ENCODE measurements at places on chromosomes 13 and 19.
A peak's percentile ranks its signal among the peaks of the same experiment; 100 is the strongest.

- peak; percentile 56 for DNase-seq
Measured at GRCh38 chr19:2309734-2310362, 1.9 kb upstream of the LINGO3 start.

DNA sequence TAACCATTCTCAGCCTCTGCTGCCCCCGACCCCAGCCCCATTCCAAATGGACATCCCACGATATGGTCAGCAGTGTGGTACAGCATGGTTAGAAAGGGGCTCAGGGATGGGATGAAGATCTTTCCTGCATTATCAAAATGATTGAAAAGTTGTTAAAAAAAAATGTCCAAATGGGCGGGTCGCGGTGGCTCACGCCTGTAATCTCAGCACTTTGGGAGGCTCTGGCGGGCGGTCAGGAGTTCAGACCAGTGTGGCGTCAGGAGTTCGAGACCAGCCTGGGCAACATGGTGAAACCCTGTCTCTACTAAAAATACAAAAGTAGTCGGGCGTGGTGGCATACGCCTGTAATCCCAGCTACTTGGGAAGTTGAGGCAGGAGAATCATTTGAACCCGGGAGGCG is 54.3 kb upstream of the ZNF254 start:
- DNase-seq = no peak

GRCh38 chr19:2290441-2291184 is 8.6 kb upstream of the PEAK3 start:
- DNase-seq = no peak

- peak; percentile 49 for DNase-seq
Measured at GRCh38 chr13:51230477-51231105, 8.4 kb downstream of the FAM124A start.

DNA sequence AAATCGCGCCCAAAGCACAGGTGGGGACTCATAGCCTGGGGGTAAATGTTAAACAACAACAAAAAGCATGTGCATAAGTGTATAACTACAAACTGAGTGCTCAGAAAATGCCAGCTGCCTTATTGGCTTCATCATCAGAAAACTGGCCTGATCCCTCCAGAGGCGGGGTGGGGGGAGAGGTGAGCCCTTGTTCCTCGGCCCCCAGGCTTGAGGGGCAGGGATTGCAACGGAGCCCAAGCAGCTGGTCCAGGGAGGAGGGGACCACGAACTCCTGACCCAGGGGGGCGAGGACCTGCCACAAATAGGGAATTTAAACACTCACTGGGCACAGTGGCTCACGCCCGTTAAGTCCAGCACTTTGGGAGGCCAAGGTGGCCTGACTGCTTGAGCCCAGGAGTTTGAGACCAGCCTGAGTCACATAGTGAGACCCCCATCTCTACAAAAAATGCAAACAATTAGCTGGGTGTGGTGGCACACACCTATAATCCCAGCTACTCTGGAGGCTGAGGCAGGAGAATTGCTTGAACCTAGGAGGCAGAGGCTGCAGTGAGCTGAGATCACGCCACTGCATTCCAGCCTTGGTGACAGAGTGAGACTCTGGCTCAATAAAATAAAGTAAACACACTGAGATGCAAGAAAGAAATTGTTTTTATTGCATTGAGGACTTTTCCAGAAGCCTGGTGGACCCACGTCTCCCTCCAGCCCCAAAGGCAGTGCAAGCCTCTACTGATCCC is 8.7 kb downstream of the SIRT6 start:
- DNase-seq = no peak

DNA sequence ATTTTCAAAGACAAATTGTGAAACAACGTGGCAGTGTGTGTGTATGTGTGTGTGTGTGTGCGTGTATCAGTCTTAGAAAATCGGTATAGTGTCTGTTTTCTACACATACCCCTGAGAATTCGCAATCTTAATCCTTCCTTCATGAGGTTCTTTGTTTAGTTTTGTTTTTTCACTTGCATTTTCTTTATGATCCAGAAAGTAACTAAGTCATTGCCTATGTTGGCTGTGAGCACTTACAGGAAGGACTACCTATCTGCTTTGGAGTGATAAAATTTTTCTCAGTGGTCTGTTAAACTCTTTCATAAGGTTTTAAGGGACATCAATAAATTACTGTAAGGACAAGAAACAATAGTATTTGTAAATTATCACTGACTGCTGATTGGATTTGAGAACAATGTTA is 1587.1 kb downstream of the PCDH9 start:
- no peak for DNase-seq

DNA sequence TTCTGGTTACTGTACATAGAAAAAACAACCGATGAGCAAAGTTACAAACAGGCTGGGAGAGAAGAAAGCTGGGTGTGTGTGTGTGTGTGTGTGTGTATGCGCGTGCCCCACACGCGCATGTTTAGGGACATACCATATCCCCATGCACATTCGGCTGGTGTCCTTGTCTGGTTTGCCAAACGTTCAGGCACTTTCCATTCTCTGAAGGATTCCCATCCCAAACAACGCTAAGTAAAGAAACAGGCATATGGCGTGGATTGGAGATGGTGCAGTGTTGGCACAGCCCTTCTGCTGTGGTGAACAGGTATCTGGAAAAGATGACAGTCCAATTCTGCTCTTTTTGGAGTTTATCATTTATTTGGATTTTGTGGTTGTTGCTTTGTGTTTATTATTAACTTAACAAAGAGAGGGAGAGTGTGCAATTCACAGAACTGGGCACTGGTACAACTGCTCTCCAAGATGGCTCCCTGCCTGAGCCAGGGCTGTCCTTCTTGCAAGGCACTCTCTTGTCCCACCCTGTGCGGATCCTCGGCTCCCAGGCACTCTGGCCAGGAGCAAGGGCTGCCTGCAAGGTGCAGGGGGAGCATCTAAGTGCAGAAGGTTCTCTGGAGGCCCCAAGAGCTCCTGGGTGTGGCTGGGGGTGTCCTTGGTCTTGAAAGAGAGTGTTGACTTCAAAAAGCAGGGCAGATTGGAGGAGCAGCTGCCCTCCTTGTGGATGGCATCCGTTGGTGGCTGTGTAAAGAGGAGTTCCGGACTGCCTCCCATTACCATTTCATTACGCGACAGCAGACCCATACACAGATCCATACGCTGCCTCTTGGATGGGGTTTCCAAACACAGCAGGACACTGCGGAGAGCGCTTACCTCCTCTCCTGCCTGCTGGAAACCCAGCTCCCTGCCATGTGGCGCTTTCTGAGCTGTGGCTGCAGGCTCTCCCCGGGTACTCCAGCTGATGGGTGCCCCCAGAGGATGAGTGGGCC is 263.1 kb downstream of the ZNF536 start:
- DNase-seq = no peak

DNA sequence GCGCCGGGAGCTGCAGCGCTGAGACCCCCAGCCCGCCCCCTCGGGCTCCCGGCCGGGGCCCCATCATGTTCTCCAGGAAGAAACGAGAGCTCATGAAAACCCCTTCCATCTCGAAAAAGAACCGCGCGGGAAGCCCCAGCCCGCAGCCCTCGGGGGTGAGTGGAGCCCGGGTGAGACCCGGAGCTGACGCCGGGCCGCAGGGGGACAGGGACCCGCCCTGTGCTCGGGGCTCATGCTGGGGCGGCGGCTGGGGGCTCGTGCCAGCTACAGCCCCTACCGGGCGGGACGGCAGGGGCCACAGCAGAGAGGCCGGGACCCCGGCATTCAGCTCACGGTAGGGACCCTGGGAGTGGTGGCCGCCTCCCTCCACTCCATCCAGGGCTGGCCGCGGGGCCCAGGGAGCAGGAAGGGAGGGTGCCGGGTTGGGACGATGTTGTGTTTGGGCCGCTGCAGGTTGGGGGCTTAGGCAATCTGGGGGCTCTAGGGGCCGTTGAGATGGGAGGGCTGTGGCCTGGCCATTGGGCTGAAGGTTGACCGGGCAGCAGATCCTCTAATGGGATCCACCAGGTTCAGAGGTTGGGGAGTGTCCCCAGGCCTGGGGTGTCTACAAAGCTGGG is 482 bp downstream of the ARHGAP45 start:
- no peak for DNase-seq

- DNase-seq = peak; percentile 18
Measured at GRCh38 chr19:32718286-32718685, 1.3 kb upstream of the TDRD12 start.

DNA sequence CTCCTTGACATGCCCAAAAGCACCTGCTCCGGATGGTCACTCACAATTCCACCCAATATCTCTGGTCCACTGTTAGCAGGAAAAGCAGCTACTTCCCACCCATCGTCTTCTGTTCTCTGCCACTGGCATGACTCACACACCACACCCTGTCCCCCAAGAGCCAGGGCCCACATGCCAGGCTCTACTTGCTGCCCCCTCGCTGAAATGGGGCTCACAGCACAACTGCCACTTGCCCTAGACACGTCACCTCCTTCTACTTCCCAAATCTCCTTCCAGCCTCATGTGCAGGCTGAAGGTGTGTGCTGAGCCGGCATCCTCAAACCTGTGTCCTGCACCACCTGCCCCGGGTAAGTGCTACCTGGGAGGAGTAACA is 65.0 kb downstream of the TBC1D4 start:
- no peak for DNase-seq

DNA sequence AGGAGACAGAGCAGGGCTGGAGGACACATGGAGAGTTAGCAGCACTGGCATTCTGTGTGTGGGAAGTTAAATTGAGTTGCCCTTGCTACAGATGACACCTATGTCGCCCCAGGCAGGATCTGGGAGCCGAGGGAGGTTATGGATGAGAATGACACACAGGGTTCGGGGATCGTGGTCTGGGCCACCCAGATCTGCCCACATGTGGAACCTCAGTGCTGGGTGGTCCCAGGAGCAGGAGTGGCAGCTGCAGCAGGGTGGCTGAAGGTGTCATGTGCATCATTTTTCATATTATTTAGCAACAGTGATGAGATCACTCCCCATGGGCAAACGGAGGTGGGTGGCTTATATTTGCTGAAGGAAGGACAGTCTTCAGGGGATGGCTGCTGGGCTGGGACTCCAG is 3.2 kb downstream of the IL17D start:
- no peak for DNase-seq

DNA sequence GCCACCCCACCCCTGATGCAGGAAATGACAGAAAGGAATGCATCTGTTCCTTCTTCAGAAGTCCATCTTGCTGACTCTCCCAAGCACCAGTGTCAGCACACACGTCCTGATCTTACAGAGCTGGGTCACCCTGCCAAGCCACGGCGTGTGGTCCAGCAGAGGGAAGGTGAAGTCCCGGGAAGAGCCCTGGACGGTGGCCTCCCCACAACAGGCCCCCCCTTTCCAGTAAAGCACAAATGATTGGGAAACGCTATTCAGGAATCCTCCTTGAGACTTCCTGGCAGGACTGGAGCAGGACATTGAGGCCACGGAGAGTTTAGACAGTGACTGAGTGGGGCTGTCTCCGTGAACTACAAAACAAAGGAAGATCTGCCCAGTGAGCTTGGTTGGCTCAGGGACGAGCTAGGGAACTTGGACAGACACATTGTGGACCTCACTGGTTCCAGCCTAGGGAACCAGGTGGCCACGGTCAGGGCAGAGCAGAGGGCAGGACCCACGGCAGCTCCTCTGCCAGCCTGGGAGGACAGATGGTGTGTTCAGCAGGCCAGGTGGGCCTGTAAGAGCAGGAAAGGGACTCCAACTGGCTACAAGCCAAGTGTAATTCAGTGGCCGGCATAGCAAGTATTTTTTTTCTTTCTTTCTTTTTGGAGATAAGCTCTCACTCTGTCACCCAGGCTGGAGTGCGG is 41.7 kb downstream of the ELL start:
- no peak for DNase-seq

GRCh38 chr19:45170146-45171106 is 7.6 kb downstream of the TRAPPC6A start:
- DNase-seq = no peak

All from head of caudate nucleus (tissue), 42 donors.